ENCODE measurements at places on chromosomes 12 and 14. TPM values are rescaled to one million over a fixed set of nuclear protein-coding genes. Genes with fewer than 3 reads are reported as not detected.
A peak's percentile ranks its signal among the peaks of the same experiment; 100 is the strongest.

The AKAP5 gene
- 1.1 TPM for total RNA-seq

DNA sequence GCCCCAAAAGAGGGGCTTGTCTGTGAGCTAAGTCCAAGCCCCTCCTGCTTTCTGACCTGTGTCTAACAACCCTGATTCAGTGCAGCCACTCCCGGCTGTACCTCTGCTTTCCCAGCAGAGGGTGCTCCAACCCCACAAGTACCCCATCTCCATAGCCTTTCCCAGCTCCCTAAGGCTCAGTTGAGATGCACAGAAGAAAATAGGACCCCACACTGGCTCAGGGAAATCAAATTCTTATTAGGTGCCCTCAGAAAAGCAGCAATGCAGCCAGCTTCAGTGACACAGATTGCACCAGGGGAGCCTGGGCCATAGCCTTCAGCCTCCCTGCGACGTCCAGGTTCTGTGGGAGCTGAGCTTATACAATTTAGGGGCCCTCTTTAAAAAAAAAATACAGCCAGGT is 49.9 kb downstream of the LRRC74A start:
- H3K27me3 ChIP-seq = no peaks in the 10 kb centered on the region
- no peaks in the 10 kb centered on the region for H3K4me1 ChIP-seq
- DNase-seq = peak; percentile 62
- no peak overlapping the region for H3K4me3 ChIP-seq
- no peak overlapping the region for H3K27ac ChIP-seq

- H3K36me3 ChIP-seq = no peaks in the 10 kb centered on the region
- no peaks in the 10 kb centered on the region for H3K27me3 ChIP-seq
- no peaks in the 10 kb centered on the region for H3K4me1 ChIP-seq
- no peak for DNase-seq
- no peak overlapping the region for H3K27ac ChIP-seq
These were observed 95.8 kb upstream of the NCOR2 start for GRCh38 chr12:124663206-124663605.

- H3K27ac ChIP-seq = no peak overlapping the region
- no peaks in the 10 kb centered on the region for H3K36me3 ChIP-seq
- peak; percentile 83 for DNase-seq
- H3K4me1 ChIP-seq = peaks cover 40% of the 10 kb centered on the region
- H3K4me3 ChIP-seq = no peak overlapping the region
These were observed 76.6 kb downstream of the SSPN start for GRCh38 chr12:26271889-26272492.

The ITGA7 gene
- total RNA-seq = 8.6 TPM

The MVK gene
- 42.0 TPM for total RNA-seq

DNA sequence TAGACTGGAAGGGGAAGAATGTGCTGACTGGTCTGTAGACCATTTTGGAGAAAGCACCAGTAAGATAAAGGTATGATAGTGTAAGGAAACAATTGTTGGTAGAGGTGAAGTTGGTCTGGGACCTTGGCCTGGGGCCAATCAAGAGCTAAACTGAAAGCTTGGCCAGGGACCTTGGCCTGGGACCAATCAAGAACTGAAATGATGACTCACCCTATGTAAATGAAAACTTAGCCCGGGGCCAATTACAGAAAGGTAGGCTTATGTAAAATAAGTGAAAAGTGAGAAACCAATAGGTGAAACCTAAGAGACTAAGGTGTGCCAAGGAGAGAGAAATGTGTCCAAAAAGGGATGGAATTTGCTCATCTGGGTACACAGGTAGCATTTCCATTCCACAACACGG is 776.0 kb downstream of the C12orf50 start:
- no peaks in the 10 kb centered on the region for H3K4me1 ChIP-seq
- no peak overlapping the region for H3K4me3 ChIP-seq
- H3K27me3 ChIP-seq = no peaks in the 10 kb centered on the region
- no peak overlapping the region for H3K27ac ChIP-seq
- no peak for DNase-seq
- no peaks in the 10 kb centered on the region for H3K36me3 ChIP-seq

- H3K4me1 ChIP-seq = no peaks in the 10 kb centered on the region
- H3K27me3 ChIP-seq = no peaks in the 10 kb centered on the region
- H3K27ac ChIP-seq = no peak overlapping the region
- H3K36me3 ChIP-seq = no peaks in the 10 kb centered on the region
- H3K4me3 ChIP-seq = no peak overlapping the region
- no peak for DNase-seq
These were observed 42.0 kb downstream of the RPS6KA5 start for GRCh38 chr14:91018481-91018880.

DNA sequence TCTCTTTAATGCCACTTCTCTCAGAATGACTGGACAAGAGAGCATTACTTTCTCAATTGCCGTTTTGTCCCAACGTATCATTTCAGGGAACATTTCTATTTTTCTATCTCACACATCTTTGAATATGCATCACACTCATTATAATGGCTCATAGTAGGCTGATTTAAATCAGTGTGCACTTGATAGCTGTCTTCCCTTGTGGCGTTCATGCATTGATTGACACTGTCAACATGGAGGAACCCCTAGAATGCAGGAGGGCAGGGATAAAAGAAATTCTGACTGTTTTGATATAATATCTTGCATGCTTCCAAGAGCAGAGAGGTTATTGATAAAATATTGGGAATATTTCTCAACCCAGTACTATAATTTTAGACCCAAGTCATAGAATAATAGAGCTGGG is 1528.9 kb upstream of the FLRT2 start:
- H3K27me3 ChIP-seq = no peaks in the 10 kb centered on the region
- no peak overlapping the region for H3K4me3 ChIP-seq
- DNase-seq = no peak

The RFLNA gene
- 0.40 TPM for total RNA-seq

GRCh38 chr12:72230589-72230988 is 41.6 kb upstream of the TRHDE start:
- H3K36me3 ChIP-seq = no peaks in the 10 kb centered on the region
- no peak for DNase-seq
- H3K27me3 ChIP-seq = no peaks in the 10 kb centered on the region
- H3K4me3 ChIP-seq = no peak overlapping the region
- no peak overlapping the region for H3K27ac ChIP-seq

- no peaks in the 10 kb centered on the region for H3K36me3 ChIP-seq
- no peak for DNase-seq
- H3K4me1 ChIP-seq = no peaks in the 10 kb centered on the region
- no peak overlapping the region for H3K4me3 ChIP-seq
- no peaks in the 10 kb centered on the region for H3K27me3 ChIP-seq
- H3K27ac ChIP-seq = no peak overlapping the region
These were observed 62.4 kb upstream of the PSMA6 start for GRCh38 chr14:35229792-35230089.

- H3K27ac ChIP-seq = no peak overlapping the region
- H3K27me3 ChIP-seq = no peaks in the 10 kb centered on the region
- no peaks in the 10 kb centered on the region for H3K4me1 ChIP-seq
- H3K4me3 ChIP-seq = no peak overlapping the region
These were observed 6.9 kb downstream of the SDR9C7 start for GRCh38 chr12:56927281-56927680.

- H3K27me3 ChIP-seq = no peaks in the 10 kb centered on the region
- H3K4me3 ChIP-seq = no peak overlapping the region
- peak; percentile 79 for DNase-seq
- H3K4me1 ChIP-seq = peaks cover 27% of the 10 kb centered on the region
- peaks cover 3% of the 10 kb centered on the region for H3K36me3 ChIP-seq
- peak overlapping the region; percentile 39 for H3K27ac ChIP-seq
These were observed 44.2 kb upstream of the TSPAN9 start for GRCh38 chr12:3032770-3033538.

- no peak overlapping the region for H3K4me3 ChIP-seq
- DNase-seq = no peak
- no peaks in the 10 kb centered on the region for H3K4me1 ChIP-seq
- H3K36me3 ChIP-seq = no peaks in the 10 kb centered on the region
- H3K27me3 ChIP-seq = no peaks in the 10 kb centered on the region
- H3K27ac ChIP-seq = no peak overlapping the region
These were observed 86.1 kb downstream of the CACNA1C start for GRCh38 chr12:2138871-2139308.

- no peak overlapping the region for H3K4me3 ChIP-seq
- H3K4me1 ChIP-seq = no peaks in the 10 kb centered on the region
- no peaks in the 10 kb centered on the region for H3K27me3 ChIP-seq
- H3K36me3 ChIP-seq = peaks cover 27% of the 10 kb centered on the region
These were observed 7.3 kb downstream of the STAT6 start for GRCh38 chr12:57103856-57104255.

DNA sequence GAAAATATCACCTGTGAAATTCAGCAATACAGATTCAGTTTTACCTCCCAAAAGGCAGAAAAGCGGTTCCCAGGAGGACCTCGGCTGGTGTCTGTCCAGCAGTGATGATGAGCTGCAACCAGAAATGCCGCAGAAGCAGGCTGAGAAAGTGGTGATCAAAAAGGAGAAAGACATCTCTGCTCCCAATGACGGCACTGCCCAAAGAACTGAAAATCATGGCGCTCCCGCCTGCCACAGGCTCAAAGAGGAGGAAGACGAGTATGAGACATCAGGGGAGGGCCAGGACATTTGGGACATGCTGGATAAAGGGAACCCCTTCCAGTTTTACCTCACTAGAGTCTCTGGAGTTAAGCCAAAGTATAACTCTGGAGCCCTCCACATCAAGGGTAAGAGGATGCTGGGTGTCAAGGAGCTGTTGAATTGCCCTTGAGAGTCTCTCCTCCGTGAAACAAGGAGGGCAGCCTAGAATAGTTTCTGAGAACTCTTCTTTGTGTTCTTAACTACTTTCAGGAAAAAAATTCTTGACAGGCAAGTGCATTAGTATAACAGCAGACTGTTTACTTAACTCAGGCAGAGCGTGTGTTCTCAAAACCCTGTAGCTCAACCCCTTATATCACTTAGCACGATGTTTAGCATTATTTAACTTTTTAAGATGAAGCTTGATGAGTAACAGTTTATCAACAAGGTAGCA is 7.7 kb downstream of the TDP1 start:
- no peaks in the 10 kb centered on the region for H3K36me3 ChIP-seq
- no peaks in the 10 kb centered on the region for H3K27me3 ChIP-seq
- peak; percentile 58 for DNase-seq
- no peak overlapping the region for H3K27ac ChIP-seq
- H3K4me1 ChIP-seq = peaks cover 4% of the 10 kb centered on the region

GRCh38 chr12:42221726-42222125 is 16.3 kb downstream of the YAF2 start:
- no peaks in the 10 kb centered on the region for H3K36me3 ChIP-seq
- H3K27ac ChIP-seq = no peak overlapping the region
- no peak overlapping the region for H3K4me3 ChIP-seq

GRCh38 chr14:75773046-75773445 is 112.0 kb downstream of the TTLL5 start:
- DNase-seq = no peak
- H3K4me1 ChIP-seq = no peaks in the 10 kb centered on the region
- no peak overlapping the region for H3K27ac ChIP-seq
- peaks cover 13% of the 10 kb centered on the region for H3K36me3 ChIP-seq
- H3K4me3 ChIP-seq = no peak overlapping the region

- DNase-seq = no peak
- peaks cover 3% of the 10 kb centered on the region for H3K4me1 ChIP-seq
- no peak overlapping the region for H3K4me3 ChIP-seq
- H3K36me3 ChIP-seq = no peaks in the 10 kb centered on the region
- no peaks in the 10 kb centered on the region for H3K27me3 ChIP-seq
- H3K27ac ChIP-seq = no peak overlapping the region
These were observed 221.7 kb upstream of the GRIP1 start for GRCh38 chr12:66900616-66901015.

DNA sequence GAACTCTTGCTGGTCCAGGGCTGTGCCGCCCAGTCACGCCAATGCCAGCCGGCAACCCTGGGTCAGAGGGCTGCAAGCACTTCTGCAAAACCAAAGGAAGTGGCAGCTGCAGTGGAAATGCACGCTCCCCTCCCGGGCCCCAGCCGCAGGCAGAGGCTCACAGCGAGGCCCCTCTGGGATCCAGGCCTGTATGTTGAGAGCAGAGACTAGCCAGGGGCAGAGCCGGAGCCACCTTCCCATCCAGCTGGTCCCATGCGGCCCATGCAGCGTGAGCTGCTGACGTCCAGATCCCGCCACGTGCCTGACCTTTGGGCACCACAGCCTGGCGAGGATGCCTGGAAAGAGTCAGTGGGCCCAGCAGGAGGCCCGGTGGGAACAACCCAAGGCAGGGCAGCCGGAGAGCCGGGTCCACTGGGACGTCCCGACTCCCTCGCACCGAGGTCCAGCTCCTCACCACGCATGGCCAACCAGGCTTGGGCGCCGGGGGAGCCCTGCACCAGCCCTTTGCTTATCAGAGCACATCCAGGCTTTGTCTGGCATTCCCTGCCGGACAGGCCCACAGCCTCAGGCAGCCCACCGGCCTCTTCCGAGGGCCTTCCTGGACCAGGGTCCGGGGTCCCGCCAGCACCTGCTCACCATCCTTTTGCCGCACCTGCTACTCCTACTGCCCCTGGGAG is 4.3 kb downstream of the GPR132 start:
- H3K36me3 ChIP-seq = no peaks in the 10 kb centered on the region
- H3K27me3 ChIP-seq = no peaks in the 10 kb centered on the region
- H3K27ac ChIP-seq = peak overlapping the region; percentile 87
- peak; percentile 83 for DNase-seq
- no peak overlapping the region for H3K4me3 ChIP-seq

GRCh38 chr12:29176941-29177340 is 27.9 kb downstream of the FAR2 start:
- H3K36me3 ChIP-seq = no peaks in the 10 kb centered on the region
- no peaks in the 10 kb centered on the region for H3K4me1 ChIP-seq
- no peaks in the 10 kb centered on the region for H3K27me3 ChIP-seq
- DNase-seq = no peak

The MDGA2 gene
- not detected for total RNA-seq

DNA sequence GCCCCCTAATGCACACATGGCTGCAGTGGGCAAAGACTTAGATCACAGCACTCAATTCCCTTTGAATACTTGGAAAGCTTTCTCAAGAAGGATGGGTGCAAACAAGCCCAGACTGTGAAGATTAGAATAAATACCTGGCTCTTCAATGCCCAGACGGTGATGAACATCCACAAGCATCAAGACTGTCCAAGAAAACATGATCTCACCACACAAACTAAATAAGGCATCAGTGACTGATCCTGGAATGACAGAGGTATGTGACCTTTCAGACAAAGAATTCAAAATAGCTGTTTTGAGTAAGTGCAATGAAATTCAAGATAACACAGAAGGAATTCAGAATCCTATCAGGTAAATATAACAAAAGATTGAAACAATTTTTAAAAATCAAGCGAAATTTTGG is 43.8 kb upstream of the ZDHHC17 start:
- no peak overlapping the region for H3K27ac ChIP-seq
- H3K4me3 ChIP-seq = no peak overlapping the region
- no peaks in the 10 kb centered on the region for H3K27me3 ChIP-seq

DNA sequence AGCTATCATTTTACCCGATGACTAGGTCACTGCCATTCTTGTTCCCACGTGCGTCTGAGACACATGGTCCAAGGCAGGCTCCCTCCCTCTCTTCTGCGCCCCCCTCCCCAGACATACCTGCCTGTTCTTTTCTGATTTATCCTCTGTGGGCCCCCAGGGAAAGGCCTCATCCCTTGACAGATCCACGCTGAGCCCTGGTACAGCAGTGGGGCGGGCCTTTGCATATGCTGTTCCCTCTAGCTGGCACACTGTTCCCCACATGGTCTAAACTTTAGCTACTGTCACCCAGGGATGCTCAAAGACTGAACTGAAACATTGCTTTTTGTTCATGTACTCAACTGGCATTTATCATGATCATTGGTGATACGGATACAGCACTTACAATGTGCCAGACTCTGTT is 122.5 kb downstream of the SCARB1 start:
- H3K36me3 ChIP-seq = no peaks in the 10 kb centered on the region
- no peak overlapping the region for H3K27ac ChIP-seq
- DNase-seq = no peak
- H3K27me3 ChIP-seq = no peaks in the 10 kb centered on the region
- no peak overlapping the region for H3K4me3 ChIP-seq

- H3K27ac ChIP-seq = no peak overlapping the region
- H3K36me3 ChIP-seq = no peaks in the 10 kb centered on the region
- no peaks in the 10 kb centered on the region for H3K27me3 ChIP-seq
These were observed 95.2 kb downstream of the EGLN3 start for GRCh38 chr14:33855672-33856071.

Data from thyroid gland (tissue), 4 donors.